ENCODE measurements at places on chromosomes 4 and X.

DNA sequence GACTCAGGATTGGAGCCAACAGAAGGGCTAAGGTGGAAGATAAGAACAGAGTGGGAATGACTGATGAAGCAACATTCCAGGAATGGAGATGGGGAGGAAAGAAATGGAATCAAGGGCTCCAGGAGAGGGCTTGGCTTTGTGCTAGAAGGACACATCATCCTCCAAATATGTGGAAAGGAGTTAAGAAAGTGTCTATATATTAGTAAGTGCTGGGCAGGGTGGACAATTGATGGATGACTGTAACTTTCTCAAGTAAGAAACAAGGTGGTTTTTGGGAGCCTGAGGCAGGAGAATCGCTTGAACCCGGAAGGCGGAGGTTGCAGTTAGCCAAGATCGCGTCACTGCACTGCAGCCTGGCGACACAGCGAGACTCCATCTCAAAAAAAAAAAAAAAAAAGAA is 71.6 kb upstream of the NFKB1 start:
- no peak for DNase-seq

GRCh38 chrX:360496-361150 is 26.1 kb downstream of the PPP2R3B start:
- DNase-seq, result no peak

- no peak for DNase-seq
Observed at GRCh38 chr4:180156684-180157083, 2086.5 kb upstream of the TENM3 start.

- DNase-seq, result no peak
Observed at GRCh38 chr4:21447301-21448054, 501.1 kb downstream of the KCNIP4 start.

Data from immature natural killer cell (primary cell).